Head of caudate nucleus (tissue), 42 donors: ENCODE measurements at places on chromosomes 1 and 21.

DNA sequence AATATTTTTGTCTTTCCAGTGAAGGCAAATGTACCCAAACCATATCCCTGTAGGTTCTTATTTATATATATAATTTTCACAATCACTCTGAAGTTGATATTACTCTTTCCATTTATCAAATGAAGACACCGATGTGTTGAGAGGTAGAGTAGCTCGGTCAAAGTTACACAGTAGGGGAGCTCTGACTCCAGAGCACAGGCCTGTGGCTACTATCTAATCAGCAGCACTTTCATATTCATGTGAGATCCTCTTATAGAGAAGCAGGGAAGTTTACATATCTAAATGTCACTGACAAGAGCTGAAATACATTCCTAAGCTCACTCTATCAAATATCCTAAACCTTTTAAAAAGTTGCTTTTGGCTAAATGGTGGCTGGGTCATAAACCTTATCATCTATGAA lies 241.1 kb upstream of the B3GALT2 start:
- DNase-seq = no peak

GRCh38 chr1:22339237-22339636 lies 112.4 kb upstream of the ZBTB40 start:
- no peak for DNase-seq

DNA sequence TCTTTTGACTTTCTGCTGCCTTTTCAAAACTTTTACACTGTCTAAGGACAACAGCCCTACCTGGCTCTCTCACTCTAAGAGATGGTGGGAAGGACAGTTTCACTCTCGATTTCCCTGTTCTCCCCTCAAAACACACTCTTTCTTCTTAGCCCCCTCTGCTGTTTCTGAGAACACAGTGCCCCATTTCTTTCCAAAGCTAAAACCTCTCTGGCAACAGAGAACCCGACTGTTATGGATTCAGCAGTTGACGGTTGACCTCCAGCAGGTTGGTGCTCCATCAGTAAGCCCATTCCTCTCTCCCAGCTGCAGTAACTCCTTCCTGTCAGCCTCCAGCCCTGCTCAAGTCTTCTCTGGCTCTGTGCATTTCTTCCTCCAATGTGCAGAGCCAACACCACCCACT lies 88.2 kb upstream of the ABCD3 start:
- no peak for DNase-seq

- DNase-seq = no peak
These were observed 258.7 kb upstream of the AJAP1 start for GRCh38 chr1:4395676-4396075.

GRCh38 chr1:70675737-70676156 lies 264.7 kb downstream of the CTH start:
- DNase-seq = no peak
